ENCODE measurements at places on chromosomes 4 and X.

DNA sequence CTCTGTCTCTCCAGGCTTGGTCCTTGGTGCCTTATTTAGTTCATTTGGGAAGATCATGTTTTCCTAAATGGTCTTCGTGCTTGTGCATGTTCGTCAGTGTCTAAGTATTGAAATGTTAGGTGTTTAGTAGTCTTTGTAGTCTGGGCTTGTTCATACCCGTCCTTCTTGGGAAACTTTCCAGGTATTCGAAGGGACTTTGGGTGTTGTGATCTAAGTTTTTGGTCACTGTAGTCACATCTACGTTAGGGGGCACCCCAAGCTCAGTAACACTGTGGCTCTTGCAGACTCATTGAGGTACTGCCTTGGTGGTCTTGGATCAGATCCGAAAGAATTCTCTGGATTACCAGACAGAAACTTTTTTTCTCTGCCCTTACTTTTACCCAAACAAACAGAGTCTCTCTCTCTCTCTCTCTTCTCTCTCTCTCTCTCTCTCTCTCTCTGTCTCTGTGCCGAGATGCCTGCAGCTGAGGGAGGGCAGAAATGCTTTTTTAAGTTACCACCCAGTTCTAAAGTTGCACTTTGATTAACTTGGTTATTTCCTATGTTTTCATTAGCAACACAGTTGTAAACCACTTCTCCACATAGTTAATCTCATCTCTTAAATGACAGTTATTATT is 67.6 kb upstream of the SLC7A3 start:
- DNase-seq, result peak; percentile 9

DNA sequence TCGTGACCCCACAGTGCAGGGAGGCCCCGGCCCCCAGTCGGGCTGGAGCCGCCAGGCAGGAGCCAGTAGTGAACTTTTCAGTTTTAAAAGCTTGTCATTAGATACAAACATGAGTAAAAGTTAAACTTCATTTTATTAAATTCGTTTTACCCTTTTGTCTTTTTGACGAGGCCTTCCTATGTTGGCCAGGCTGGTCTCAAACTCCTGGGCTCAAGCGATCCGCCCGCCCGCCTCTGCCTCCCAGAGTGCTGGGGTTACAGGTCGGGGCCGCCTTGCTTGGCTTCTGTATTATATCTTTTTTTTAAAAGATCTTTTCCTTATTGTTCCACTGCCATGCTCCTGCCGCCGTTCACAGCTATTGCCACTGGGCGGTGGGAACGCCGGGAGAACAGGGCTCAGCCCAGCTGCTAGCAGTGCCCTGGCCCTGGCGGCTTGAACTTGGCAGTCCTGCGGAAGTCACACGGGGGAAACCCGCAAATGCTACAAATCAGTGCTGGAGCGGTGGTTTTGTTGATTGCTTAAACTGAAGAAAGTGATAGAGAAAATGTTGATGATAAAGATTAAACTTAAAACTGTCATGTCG is 968 bp upstream of the NELFA start:
- DNase-seq, result peak; percentile 75

DNA sequence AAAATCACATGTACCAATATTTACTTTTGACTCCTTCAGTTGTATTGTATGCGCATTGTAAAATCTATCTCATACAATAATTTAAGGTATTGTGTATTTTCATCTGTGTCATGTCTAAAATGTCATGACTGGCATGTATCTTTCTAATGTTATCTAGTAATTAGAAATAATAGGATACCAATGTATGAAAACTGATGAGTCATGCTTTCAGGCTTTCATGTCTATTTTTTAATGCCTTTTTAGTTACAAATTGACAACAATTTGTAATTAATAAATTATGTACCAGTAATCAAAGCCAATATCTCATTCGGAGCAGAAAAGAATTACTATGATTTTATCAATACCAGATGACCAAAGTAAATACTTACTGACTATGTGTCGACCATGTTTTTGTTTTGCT is 107.7 kb downstream of the GALNTL6 start:
- no peak for DNase-seq

DNA sequence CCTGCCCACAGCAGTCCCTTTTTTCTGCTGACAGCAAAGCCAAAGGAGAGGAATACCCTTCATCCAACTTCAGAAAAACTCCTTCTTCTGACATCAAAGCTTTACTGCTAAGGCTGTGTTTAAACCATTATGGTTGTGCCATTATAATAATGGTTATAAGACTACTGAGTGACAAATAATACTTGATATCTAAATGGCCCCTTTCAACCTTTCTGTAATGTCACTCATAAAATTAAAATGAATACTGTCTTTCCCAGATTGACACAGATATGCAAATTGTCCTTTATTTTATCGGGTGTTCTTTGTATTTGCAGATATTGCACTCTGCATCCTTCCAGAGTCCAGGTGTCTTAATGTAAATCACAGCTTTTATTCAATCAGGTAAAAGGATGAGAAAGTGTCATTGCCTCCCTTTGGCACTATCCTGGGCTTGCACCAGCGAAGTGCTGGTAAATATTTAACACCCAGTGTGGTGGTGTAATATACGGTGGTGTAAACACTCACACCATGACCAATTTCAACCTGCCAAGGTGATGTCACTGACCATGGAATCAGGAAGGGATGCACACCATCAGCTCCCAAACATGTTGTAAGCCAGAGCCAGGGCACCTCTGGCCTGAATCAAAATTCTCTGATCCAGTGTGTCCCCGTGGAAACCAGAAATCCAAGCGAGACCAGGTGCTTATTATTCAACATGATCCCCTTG is 139.4 kb upstream of the TENM3 start:
- DNase-seq, result no peak

DNA sequence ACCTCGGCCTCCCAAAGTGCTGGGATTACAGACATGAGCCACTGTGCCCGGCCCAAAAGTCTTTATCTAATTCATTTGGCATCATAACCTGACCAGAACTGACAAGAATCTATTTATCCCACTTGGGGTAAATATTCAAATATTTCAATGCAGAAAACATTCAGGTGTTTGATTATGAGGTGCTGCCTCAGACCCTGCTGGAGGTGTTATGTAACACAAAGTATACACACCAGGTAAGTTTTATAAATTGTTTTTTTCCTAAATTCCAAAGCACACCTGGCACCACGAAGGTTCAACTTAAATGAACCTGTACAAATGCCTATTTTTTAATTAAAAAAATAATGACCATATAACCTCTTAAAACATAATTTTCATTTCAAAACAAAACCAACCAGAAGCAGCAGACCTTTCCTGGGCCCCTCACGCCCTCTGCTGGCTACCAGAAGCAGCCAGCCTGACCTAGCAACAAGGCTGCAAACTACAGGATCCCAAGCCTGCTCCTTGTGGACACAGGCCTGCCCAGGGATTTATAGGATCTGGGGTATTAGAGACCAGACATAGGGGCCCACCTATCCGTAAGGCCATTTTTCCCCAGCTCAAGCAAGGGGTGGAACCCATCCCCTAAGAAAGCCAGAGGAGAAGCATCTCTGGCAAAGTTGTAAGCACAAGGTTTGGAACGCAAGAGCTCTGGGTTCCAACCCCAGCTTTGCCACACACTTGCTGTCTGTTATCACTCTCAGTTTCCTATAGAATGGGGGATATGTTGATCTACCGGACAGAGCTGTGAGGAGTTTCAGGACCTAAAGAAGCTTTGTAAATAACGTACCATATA is 11.7 kb downstream of the OTUD5 start:
- peak; percentile 80 for DNase-seq

GRCh38 chr4:174037049-174037448 is 246.4 kb downstream of the FBXO8 start:
- DNase-seq, result peak; percentile 28

GRCh38 chrX:84336646-84337045 is 148.6 kb upstream of the RPS6KA6 start:
- DNase-seq, result no peak

GRCh38 chr4:184755278-184755677 is 21.4 kb upstream of the CENPU start:
- DNase-seq, result peak; percentile 74

- no peak for DNase-seq
Measured at GRCh38 chr4:159079074-159079473, 23.8 kb upstream of the RAPGEF2 start.

GRCh38 chr4:153850533-153851280 is 61.8 kb upstream of the SFRP2 start:
- DNase-seq, result no peak

GRCh38 chrX:71158603-71159002 is 14.0 kb downstream of the NLGN3 start:
- no peak for DNase-seq

DNA sequence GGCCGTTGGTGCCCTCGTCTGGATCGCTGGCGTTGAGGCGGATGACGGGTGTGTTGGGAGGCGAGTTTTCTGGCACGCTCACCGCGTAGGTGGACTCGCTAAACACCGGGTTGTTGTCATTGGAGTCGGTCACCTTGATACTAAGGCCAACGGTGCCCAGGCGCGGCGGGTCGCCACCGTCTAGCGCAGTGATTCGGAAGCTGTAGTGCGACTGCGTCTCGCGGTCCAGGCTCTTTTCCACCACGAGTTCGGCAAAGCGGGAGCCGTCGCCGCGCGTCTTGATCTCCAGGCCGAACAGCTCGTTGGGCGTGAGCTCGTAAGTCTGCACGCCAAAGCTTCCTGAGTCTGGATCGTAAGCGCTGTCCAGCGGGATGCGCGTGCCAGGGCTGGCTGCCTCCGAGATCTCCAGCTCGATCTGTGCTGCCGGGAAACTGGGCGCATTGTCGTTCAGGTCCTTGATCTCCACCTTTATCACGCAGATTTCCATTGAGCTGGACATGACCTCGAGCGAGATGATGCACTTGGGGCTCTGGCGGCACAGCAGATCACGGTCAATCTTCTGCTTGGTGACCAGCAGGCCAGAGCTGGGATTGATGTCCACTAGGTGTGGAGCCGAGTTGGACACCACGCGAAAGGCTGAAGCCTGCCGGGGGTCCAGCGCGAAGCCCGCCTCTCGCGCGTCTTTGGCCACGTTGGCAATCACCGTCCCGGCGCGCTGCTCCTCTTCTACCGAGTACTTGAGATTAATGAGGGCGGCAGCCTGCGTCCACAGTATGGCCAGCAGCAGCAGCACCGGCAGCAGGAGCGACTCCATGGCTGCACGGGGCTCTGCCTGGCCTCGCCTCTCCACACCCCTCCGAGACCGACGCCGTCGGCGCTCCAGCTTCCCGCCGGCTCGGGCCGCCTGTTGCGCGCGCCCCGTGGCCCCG is 2.0 kb downstream of the PCDH19 start:
- DNase-seq, result no peak

- no peak for DNase-seq
Measured at GRCh38 chr4:77843628-77844027, 19.0 kb upstream of the MRPL1 start.

DNA sequence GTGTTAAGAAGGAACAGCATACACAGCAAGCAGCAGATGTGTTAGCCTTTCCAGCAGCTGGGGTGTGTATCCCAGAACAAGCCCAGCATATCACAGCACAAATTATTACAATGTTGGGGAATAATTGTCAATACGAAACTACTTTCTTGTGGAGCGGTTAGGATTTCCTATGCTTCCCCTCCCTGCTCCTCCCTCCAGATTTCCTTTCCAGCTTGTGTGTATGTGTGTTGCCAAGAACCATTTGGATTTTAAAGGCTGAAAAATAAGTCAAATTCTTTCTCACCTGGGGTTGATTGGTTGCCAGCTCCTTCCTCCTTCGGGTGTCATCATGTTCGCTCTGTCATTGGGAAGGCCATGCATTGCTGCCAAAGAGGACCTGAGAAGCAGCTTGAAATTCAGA is 178.2 kb upstream of the FRMPD4 start:
- DNase-seq, result no peak

DNA sequence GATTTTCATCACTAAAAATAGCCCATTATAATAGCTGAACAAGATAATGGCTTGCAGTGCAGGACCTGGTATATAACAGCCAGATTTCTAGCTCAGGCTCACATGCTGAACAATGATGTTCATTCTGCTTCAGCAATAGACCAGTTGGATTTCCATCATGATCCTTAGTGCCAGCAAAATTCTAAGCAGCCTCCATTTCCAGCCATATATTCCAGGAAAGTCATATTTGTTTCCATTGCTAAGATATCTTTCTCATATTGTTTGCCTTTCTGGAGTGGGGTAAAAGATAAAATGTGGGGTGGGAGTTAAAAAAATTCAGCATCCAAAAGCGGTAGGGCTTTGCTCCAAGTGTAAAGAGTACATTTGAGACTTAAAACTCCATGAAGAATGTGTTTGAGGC is 2344.1 kb downstream of the PCDH7 start:
- DNase-seq, result no peak

DNA sequence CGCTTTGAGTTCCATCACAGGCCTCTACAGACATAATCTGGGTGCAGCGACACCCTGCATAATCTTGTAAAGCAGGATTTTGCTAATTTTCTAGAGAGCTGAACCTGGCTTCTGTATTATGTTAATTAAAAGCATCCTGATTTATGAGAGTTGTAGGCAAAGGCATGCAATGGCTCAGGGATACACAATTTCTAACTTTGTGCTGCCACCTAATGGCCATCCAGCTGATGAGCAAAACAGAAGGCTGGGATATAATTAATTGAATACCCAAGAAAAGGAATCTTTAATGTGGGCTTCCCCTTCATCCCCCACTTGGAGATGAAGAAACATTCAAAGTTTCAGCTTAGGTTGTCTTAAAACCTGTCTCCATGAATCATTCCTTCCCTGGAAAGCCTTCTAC is 78.1 kb downstream of the BMP15 start:
- peak; percentile 50 for DNase-seq

DNA sequence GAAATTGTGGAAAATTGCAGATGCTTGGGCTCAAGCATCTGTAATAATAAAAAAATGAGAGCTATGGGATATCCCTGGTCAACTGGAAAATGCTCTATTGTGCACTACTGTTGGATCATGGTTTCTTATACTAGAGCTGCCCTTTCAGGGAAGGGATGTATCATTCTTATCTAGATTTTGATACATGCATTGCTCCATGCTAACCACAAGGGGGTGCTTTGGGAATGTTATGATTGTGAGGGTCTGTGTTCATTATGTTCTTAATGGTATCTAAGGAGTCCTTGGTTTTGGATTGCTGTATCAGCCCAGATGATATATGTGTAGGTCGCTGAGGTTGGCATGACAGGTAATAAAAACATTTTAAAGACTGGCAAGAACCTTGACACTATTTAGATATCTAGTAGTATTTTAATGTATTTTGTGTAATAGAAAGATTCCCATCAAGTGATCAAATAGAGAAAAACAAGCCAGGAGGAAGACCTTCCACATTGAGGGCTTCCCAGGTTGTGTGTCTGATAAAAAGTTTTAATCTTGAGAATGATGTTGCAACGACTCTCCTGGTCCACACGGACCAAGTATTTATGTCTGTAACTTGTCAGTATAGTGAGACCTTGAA is 49.2 kb upstream of the TLR2 start:
- peak; percentile 33 for DNase-seq
